ENCODE measurements at places on chromosomes 5 and 9. TPM values are rescaled to one million over a fixed set of nuclear protein-coding genes. Genes with fewer than 3 reads are reported as not detected.

The CCDC183 gene
- total RNA-seq, result 0.96 TPM

The SLC9A3 gene
- 1.6 TPM for total RNA-seq

The IL7R gene
- total RNA-seq, result 271 TPM

The VCAN gene
- total RNA-seq, result 0.08 TPM

The MAMDC4 gene
- 12.5 TPM for total RNA-seq

The CSF2 gene
- total RNA-seq, result 32.7 TPM

The HEXB gene
- 87.6 TPM for total RNA-seq

The PRSS3 gene
- not detected for total RNA-seq

The GPBP1 gene
- total RNA-seq, result 109 TPM

The PCDHB2 gene
- total RNA-seq, result 0.20 TPM

The ARL15 gene
- 13.8 TPM for total RNA-seq

DNA sequence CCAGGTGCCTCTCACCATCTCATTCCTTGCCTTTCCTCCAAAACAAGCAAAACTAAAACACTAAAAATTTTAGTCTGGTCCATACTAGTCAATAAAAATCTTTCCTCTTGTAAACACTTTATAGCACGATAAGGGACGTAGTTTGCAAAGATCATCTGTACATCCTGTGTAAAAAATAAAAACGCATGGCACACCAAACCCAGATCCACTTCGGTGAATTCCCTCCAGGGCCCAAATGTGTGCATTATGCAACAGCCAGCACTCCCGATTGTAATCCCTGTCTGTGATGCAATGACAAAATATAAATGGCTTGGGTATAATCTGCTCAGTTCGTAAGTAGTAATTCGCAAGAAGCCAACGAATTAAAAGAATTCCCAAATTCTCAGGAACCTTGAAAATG lies 1.4 kb downstream of the FAM169A start:
- peaks cover 3% of the 10 kb centered on the region for H3K36me3 ChIP-seq
- no peak for DNase-seq
- peak overlapping the region; percentile 72 for H3K4me3 ChIP-seq
- H3K27me3 ChIP-seq, result peaks cover 26% of the 10 kb centered on the region

- H3K4me1 ChIP-seq, result peaks cover 9% of the 10 kb centered on the region
- peaks cover 21% of the 10 kb centered on the region for H3K36me3 ChIP-seq
- no peaks in the 10 kb centered on the region for H3K27me3 ChIP-seq
- no peak for DNase-seq
These were observed 26.9 kb upstream of the CORO2A start for GRCh38 chr9:98219364-98219716.

DNA sequence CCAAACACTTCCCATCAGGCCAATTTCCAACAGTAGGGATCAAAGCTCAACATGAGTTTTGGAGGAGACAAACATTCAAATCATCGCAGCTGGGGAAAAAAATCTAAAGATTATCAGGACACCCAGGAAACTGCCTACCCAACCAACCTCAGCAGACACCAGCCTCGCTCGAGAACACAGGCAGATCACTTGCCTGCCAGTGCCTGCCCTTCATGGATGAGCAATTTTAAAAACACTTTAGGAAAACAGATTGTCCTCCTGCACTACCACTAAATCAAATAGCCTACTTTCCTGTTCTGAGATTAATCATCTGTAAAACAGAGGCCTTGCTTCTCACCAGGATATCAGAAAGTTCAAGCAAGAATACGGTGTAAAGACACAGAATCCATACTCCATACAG lies 14.7 kb upstream of the TMEM174 start:
- no peak overlapping the region for H3K27ac ChIP-seq
- H3K4me3 ChIP-seq, result no peak overlapping the region
- H3K27me3 ChIP-seq, result peaks cover 83% of the 10 kb centered on the region
- H3K36me3 ChIP-seq, result no peaks in the 10 kb centered on the region
- peaks cover 25% of the 10 kb centered on the region for H3K4me1 ChIP-seq

DNA sequence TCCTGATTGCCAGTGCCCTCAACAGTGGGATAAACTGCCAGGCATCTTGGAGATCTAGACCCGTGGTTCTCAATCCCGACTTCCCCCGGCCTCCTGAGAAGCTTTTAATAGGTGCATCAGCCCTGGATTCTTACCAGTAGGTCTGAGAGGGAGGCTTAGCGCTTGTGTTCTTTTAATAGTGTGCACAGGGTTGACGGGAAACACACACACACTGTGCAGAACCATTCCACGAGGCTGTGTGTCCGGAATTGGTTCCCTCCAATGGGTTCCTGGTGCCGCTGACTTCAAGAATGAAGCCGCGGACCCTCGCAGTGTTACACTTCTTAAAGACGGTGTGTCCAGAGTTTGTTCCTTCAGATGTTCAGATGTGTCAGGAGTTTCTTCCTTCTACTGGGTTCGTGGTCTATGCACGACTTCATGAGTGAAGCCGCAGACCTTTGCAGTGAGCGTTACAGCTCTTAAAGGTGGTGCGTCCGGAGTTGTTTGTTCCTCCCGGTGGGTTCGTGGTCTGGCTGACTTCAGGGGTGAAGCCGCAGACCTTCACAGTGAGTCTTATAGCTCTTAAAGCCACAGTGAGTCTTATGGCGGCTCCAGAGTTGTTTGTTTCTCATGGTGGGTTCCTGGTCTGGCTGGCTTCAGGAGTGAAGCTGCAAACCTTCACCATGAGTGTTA lies 46.6 kb upstream of the PRSS3 start:
- no peaks in the 10 kb centered on the region for H3K36me3 ChIP-seq
- H3K4me1 ChIP-seq, result peaks cover 35% of the 10 kb centered on the region
- peak overlapping the region; percentile 69 for H3K4me3 ChIP-seq
- H3K27me3 ChIP-seq, result peaks cover 78% of the 10 kb centered on the region
- H3K27ac ChIP-seq, result peak overlapping the region; percentile 66
- peak; percentile 75 for DNase-seq

DNA sequence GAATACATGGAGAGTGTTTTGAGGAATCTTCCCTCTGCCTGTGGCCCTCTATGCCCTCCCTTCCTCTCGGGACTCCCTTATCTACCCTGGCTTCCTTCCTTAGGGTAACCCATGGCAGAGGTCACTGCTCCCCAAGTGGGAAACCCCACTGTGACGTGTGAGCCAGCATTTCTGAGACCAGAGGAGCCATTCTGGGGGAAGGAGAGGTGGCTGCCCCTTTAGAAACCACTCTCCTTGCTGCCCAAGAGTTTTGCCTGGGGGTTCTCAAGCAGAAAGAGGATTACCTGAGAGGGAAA lies 23.1 kb downstream of the CCNJL start:
- no peaks in the 10 kb centered on the region for H3K36me3 ChIP-seq
- DNase-seq, result no peak
- peaks cover 1% of the 10 kb centered on the region for H3K27me3 ChIP-seq
- H3K4me1 ChIP-seq, result no peaks in the 10 kb centered on the region
- no peak overlapping the region for H3K27ac ChIP-seq

GRCh38 chr9:126504977-126505455 lies 108.7 kb upstream of the LMX1B start:
- no peaks in the 10 kb centered on the region for H3K36me3 ChIP-seq
- no peak for DNase-seq
- H3K27ac ChIP-seq, result no peak overlapping the region
- H3K4me3 ChIP-seq, result no peak overlapping the region
- H3K27me3 ChIP-seq, result peaks cover 21% of the 10 kb centered on the region
- H3K4me1 ChIP-seq, result peaks cover 2% of the 10 kb centered on the region

GRCh38 chr5:15762668-15763067 lies 262.7 kb downstream of the FBXL7 start:
- H3K27ac ChIP-seq, result no peak overlapping the region
- DNase-seq, result no peak
- H3K27me3 ChIP-seq, result no peaks in the 10 kb centered on the region
- H3K4me3 ChIP-seq, result no peak overlapping the region
- no peaks in the 10 kb centered on the region for H3K4me1 ChIP-seq
- no peaks in the 10 kb centered on the region for H3K36me3 ChIP-seq

DNA sequence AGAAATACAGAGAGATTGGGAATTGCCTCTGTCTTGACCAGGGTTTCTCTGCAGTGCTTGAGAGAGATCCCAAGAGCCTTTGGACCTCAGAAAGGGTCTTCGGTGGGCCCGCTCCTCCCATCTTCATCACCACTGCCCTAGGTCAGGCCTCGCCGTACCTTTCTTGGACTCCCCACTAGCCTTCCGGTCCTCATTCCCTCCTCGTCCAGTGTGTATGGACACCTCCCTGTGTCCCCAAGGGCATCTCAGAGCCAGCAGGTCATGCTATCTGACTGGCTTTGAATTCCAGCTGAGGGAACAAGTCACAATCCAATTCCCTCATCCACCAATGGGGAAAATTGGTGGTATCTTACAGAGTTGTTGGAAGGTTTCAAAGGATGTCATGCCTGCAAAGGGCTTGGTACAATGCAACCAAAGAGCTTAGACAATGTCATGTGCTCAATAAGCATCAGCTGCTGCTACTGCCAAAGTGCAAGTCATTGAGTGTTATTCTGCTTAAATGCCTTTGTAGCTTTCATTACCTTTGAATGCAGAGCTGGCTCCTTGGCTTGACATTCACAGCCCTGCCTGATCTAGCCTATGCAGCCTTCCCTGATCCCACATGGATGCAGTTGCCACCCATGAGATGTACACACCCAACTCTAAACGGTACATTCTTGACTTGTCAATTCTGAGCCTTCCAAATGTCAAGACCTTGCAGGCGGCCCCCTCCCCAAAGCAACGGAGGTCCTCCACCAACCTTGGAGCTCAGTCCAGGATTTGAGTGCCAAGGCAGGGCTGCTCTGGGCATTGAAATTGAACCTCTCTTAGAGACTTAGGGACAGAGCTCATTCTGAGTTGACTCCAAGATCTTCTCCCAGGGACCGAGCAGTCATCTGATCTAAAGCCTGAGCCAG lies 58.0 kb downstream of the HRH2 start:
- peaks cover 5% of the 10 kb centered on the region for H3K36me3 ChIP-seq
- H3K4me3 ChIP-seq, result no peak overlapping the region
- no peak for DNase-seq
- no peaks in the 10 kb centered on the region for H3K4me1 ChIP-seq
- peaks cover 2% of the 10 kb centered on the region for H3K27me3 ChIP-seq

DNA sequence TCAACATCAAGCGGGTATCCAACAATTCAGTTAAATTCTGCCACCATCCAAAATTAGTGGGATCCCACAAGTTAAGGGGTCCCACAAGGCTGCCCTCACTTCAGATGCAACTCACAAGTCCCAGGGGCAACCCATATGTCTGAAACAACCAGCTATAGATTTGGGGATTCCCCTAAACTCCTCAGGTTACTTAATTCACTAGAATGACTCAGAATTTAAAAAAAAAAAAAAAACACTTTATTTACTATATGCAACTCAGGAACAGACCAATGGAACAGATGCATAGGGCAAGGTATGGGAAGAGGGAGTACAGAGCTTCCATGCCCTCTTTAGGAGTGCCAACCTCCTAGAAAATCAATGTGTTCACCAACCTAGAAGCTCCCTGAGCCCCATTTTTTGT lies 15.1 kb downstream of the AUH start:
- no peak for DNase-seq
- H3K4me3 ChIP-seq, result no peak overlapping the region

GRCh38 chr5:23461576-23461975 lies 45.8 kb upstream of the PRDM9 start:
- H3K36me3 ChIP-seq, result no peaks in the 10 kb centered on the region
- no peak for DNase-seq
- no peak overlapping the region for H3K27ac ChIP-seq
- H3K4me1 ChIP-seq, result no peaks in the 10 kb centered on the region
- no peaks in the 10 kb centered on the region for H3K27me3 ChIP-seq

- no peaks in the 10 kb centered on the region for H3K27me3 ChIP-seq
- no peak overlapping the region for H3K4me3 ChIP-seq
- DNase-seq, result no peak
These were observed 59.3 kb upstream of the CACNA1B start for GRCh38 chr9:137818286-137818685.

DNA sequence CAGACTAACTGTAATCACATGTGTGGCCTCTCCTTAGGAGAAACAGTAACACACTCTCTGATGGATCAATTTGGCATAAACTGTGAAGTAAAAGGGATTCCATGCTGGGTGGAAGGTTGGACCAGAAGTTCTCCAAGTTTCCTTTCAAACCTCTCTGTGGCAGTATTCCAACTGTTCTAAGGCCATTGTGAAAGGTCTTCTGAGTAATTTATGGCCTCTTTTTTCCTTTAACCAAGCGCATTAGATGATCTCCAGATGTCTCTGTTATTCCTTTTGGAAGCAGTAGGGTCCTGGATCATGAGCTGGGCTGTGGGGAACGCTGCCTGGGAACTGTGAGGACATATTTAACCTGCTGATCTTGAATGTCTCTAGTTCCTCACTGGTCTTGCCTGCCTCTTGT lies 80.6 kb upstream of the IL6ST start:
- H3K4me1 ChIP-seq, result peaks cover 47% of the 10 kb centered on the region
- no peaks in the 10 kb centered on the region for H3K36me3 ChIP-seq
- DNase-seq, result no peak
- H3K27me3 ChIP-seq, result peaks cover 7% of the 10 kb centered on the region

DNA sequence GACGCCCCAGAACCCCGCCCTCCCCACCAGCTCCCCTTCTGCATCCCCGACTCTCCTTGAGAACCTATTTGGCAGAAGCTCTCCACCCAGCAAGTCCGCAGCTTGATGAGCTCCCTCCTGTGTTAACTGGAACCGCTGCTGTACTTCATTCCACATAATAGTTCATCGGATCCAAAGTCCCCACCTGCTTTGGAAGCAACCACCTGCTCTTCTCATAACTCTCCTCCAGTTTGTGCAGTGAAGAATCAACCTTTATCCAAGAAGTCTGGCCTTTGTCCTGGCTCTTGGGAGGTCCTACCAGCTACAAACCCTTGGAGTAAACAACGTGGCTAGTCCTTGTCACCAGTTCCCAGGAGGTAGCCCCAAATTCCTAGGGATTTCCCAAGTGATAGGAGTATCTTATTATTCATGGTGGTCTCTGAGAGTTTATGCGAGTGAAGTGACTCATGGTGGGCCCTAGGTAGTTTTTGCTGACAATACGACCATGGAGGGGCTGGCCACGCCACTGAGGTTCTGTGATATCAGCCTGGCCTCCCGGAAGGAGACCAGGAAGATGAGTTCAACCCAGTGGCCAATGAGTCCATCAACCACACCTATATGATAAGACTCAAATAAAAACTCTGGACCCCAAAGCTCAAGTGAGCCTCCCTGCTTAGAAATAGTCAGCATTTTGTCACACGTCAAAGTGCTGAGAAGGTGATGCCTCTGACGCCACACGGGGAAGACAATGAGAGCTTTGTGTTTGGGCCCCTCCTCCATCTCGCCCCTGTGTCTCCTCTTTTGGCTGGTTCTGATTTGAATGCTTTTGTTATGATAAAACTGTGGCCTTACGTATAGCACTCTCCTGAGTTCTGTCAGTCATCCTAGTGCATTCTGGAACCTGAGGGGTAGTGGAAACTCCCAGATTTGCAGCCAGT lies 3.6 kb upstream of the IL4 start:
- H3K36me3 ChIP-seq, result no peaks in the 10 kb centered on the region
- H3K4me1 ChIP-seq, result peaks cover 38% of the 10 kb centered on the region
- no peaks in the 10 kb centered on the region for H3K27me3 ChIP-seq
- no peak overlapping the region for H3K4me3 ChIP-seq

GRCh38 chr5:172096207-172096940 lies 89.9 kb upstream of the FBXW11 start:
- peaks cover 11% of the 10 kb centered on the region for H3K4me1 ChIP-seq
- no peaks in the 10 kb centered on the region for H3K27me3 ChIP-seq
- peaks cover 71% of the 10 kb centered on the region for H3K36me3 ChIP-seq

DNA sequence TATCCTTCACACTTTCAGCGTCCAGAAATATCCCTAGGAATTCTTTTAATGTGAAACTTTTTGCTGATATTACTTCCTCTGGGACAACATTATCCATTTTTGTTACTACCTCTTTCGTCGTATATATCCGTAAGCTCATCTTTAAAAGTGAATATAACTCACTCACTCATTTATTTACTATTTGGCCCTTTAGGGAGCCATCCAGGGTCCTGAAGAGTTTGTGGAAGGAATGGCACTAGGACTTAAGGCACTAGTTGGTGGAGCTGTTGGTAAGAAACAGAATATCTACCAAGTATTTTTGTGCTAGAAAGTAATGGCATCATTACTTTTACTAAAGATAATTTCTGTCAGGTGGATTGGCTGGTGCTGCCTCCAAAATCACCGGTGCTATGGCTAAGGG lies 192.7 kb downstream of the VPS13A start:
- no peaks in the 10 kb centered on the region for H3K4me1 ChIP-seq
- DNase-seq, result no peak
- no peak overlapping the region for H3K27ac ChIP-seq
- no peaks in the 10 kb centered on the region for H3K27me3 ChIP-seq
- H3K4me3 ChIP-seq, result no peak overlapping the region

All from activated CD4-positive, alpha-beta memory T cell treated with anti-CD3 and anti-CD28 coated beads, Interleukin-2, amount 10 ng/mL, durations not matched to agents 7 days and 5 days (primary cell).